CD4-positive, alpha-beta T cell treated with Interleukin-4 for 1 hour (primary cell): ENCODE measurements at places on chromosomes 12 and 14.

DNA sequence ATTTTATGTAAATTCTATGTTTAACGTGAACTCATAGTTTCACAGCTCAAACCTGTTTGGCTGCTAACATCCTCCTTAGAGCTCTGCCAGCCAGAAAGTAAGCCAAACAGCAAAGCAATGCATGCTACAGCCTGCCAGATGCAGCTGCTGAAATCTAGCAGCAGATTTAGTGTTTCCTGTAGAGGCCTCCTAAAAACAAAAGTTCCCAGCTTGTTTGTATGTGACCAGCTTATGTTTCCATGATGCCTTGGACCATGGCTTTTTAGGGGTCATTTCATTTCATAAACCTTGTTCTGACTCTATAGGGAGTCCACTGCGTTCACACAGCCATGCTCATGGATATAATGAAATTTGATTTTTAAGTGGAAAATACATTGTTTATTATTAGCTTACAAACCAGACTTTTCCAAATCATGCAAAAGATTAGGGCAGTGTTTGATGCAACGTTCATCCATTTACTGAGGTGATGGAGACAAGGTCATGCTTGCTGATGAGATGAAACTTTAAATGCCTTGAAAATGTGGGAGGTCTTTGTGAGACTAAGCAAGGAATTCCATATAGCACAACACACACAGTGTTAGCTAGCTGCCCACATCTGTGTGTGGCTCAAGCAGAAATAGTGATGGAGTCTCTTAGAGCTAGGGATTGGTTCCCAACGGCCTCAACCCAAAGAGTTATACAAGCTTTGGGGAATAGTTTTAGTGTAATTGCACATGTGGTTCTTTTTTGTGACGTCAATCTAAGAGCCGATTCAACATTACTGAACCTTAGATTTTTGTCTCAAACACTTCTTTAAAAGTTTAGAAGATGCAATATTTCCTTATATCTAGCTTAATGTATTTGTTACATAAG is 157.5 kb upstream of the LRIG3 start:
- no peak for DNase-seq

DNA sequence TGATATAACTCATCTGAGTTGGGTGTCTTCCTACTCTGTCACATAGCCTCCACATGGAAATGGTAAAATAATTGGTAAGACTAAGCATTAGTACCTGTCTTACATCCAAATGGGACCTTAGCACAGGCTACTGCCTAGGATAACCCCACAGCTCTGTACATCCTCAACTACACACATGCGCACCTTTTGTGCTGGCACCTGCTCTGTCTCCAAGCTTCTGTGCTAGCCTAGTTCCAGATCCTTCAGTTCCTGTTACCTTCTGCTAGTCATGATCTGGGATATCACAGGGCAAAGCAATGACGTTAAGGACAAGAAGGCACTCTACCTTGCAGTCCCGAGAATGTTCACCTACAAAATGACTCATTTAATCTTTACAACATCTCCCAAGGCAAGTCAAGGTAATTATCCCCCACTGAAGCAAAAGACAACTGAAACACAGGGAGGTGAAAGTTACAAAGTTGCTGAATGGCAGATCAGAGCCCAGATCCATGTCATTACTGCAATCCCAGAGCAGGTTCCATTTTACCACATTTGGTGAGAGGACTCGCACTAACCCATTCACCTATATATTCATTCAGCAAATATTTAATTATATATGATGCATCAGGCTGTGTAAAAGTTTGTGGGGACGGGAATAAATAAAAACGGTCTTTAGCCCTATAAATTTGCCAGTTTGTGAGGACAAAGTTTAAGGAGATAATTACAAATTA is 61.7 kb downstream of the PPM1H start:
- no peak for DNase-seq

GRCh38 chr14:92568621-92569479 is 55.3 kb downstream of the RIN3 start:
- DNase-seq, result peak; percentile 65

GRCh38 chr14:34246206-34246605 is 215.8 kb downstream of the SPTSSA start:
- DNase-seq, result no peak

- no peak for DNase-seq
Measured at GRCh38 chr14:73231981-73232851, 5.1 kb upstream of the PAPLN start.

GRCh38 chr14:75298187-75298965 is 19.7 kb downstream of the FOS start:
- no peak for DNase-seq

- DNase-seq, result no peak
Measured at GRCh38 chr12:124629789-124630480, 62.5 kb upstream of the NCOR2 start.

DNA sequence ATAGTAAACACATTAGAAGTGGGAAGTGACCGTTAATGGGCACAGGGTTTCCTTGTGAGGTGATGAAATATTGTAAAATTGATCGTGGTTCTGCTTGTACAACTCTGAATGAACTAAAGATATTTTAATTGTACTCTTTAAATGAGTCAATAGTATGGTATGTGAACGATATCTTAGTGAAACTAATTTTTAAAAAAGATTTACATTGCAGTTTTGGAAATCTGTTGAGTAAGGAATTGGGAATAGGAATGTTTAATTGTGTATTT is 1.7 kb downstream of the ZNF410 start:
- DNase-seq, result no peak

DNA sequence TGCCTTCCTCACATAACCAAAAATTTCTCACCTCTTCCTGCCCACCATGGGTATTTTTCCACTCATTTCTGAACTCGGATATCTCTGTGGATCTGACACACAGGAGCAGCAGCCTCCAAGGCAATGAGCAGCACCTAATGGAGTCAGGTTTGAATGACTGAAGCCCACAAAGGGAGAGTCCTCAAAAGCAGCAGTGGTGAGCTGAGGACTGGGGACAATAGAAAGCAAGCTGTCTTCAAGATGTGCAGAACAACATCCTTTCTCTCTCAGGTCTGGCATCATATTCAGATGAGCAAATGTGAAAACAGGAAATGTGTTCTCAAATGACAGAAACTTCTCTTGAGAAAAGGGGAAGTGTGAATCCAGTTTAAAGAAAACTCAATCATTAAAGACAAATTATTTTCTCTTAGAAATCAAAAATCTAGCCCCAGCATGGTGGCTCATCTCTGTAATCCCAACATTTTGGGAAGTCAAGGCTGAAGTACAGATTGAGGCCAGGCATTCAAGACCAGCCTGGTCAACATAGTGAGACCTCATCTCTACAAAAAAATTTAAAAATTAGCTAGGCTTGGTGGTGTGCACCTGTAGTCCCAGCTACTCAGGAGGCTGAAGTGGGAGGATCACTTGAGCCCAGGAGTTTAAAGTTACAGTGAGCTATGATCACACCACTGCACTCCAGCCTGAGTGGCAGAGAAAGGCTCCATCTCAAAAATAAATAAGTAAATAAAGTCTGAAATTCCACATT is 54.2 kb downstream of the C12orf42 start:
- peak; percentile 61 for DNase-seq

DNA sequence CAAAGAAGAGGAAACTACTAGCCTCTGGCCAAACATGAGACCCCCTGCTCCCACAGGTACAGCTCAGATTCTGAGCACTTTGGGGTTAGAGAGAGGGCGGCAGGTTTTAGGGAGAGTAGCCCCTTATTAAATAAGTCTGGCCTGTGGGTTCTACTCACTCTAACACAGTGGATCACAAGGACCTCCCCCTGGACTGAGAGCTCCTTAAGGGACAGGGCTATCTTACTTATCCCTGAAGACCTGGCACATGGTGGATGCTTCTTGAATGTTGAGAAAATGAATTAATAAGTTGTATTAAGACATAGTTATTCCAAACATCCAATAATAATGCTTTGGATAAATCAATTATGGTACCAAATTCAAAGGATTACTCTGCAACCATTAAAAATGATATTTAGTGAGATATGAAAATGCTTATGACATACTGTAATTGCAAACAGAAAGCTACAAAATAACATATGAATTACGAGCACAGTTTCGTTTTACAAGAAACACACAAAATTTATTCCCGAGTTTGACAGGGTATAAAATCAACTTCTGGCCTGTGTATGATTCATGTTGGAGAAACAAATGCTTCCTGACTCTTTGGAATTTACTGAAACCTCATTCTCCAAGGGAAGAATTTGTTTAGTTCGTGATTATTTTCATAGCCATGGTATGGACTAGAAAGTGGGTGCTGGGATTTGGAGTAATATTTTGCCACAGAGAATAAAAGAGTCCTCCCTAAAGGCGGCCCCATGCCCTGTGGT is 59.3 kb upstream of the BDKRB2 start:
- no peak for DNase-seq

DNA sequence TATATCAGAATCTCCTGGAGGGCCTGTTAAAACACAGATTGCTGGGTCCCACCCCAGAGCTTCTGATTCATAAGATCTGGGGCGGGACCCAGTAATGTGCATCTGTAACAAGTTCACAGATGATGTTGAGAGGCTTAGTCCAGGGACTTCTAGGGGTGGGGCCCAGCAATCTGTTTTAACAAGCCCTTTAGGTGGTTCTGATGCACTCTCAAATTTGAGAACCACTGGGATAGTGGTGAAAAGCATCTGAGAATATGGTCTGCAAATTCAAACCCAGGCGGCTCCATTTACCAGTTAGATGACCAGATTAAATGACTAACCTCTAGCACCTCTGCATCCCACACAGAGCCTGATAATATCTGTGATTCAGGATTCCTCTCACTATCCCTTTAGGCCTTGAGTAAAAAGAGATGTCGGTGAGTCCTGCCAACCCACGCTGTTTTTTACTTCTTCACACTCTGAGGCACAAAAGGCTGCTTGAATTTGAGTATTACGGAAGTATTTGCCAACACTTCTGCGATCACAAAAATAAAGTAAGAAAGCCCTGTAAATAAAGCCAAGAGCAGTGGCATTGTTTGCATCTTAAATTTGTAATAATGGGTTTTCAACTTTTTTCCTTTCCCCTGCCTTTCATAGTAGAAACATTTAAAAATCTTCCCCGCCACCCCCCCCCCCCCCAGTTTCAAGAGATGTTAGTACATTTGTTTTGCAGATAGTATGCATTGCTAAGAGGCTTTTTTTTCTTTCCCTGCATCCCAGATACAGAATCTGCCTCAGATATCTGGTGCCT is 1.8 kb upstream of the FRS2 start:
- DNase-seq, result no peak

DNA sequence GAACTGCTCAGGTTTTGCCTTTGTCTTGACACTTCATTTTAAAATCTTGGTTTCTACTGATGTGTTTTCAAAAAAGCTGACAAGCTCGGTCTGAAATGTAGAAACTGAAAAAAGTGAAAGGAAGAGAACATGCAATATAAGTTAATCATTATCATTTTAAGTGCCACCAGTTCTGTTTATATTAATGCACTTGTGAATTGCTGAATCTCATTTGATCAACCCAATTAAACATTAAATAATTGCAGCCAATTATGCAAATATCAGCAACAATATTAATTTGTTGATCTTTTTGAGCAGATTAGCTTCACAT is 133.8 kb downstream of the BCAT1 start:
- DNase-seq, result no peak

DNA sequence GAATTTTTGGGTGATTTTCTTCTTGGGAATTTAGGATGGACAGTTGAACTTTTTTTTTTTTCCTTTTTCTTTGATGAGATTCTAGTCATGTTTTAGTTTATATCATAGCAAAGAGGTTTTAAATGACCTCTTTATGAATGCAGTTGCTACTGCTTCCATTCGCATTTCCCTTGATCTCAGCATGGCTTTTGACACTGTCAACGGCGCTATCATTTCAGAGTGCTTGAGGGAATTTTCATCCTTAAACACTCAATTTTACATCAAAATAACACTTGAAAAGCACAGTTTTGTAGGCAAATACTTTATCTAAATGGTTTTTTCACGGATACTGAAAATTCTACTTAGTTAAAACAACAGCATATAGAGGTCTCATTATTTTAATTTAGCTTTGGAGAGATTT is 195.5 kb downstream of the NPAS3 start:
- DNase-seq, result no peak

- DNase-seq, result no peak
Measured at GRCh38 chr12:104204690-104205480, 10.7 kb upstream of the TXNRD1 start.

- no peak for DNase-seq
Measured at GRCh38 chr12:117069926-117070900, 29.0 kb downstream of the TESC start.

DNA sequence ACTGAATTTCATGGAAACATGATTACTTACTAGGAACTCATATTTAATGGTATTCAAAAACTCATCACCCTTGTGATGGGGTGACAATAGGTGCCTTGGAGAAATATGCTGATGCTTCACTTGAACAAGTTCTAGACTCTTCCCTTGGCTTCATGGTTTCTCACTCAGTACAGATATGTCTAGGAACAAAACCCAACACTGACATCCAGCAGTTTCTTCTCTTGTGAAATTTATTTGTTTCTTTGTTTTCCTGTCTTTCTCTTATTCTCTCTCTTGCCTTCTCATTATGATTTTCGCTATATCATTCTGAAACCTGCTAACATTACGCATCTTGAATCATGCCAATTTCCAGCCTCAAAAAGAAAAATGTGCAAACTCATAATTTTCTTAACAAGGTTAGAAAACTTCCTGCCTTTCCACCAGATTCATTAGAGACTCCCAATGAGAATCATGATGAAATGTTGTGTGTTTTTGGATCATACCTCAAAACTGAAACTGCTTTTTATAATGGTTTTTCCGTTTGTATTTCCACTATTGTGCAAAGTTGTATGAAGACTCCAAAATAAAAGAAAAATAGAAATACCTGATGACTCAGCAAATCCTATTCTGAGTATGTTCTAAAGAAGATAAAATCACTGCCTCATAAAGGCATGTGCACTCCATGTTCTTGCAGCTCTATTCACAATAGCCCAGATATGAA is 1021.5 kb downstream of the TMEM121 start:
- no peak for DNase-seq

DNA sequence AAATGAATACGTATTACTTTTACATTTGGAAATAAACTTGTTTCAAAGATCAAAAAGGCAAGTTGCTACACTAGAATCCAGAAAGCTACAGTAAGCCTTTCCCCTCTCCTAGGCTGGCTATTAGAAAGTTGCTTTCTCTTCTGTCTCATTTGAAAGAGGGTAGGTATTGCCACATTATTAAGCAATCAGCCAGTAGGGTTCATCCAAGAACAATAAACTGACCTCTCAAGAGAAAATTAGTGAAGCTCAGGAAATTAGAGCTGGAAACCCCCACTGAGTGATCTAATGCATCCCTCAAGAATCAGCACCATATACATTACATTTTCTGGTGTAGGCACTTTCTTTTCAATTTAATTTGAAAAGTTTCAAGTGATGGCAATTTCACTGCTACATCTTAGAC is 4.5 kb upstream of the TMEM233 start:
- no peak for DNase-seq

GRCh38 chr12:12720052-12720451 is 2.9 kb downstream of the CDKN1B start:
- DNase-seq, result peak; percentile 26
